Sigmoid colon (tissue), 7 donors: ENCODE measurements at places on chromosomes 1 and 21.

GRCh38 chr1:197908716-197909220, 6.3 kb downstream of the C1orf53 start:
- DNase-seq: no peak

DNA sequence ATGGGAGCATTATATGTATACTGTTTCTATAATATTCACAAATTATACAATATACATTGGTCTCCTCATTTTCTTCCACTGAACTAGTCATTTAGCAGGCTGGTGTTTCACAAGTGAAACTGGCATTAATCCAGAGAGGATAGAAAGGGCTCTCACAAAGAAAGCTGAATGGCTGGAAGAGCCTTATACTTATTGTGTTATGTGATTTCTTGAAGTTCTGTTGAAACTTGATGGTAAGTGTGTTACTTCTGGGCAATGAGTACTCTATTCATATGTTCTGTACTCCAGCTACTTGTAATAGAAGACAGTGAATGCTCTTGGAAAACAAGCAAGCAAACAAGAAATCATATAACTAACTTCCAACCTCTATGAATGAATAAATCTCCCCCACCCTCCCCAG, 14.9 kb downstream of the STX12 start:
- DNase-seq: no peak

- DNase-seq: no peak
Observed at GRCh38 chr1:117501281-117501680, 104.6 kb upstream of the TENT5C start.

DNA sequence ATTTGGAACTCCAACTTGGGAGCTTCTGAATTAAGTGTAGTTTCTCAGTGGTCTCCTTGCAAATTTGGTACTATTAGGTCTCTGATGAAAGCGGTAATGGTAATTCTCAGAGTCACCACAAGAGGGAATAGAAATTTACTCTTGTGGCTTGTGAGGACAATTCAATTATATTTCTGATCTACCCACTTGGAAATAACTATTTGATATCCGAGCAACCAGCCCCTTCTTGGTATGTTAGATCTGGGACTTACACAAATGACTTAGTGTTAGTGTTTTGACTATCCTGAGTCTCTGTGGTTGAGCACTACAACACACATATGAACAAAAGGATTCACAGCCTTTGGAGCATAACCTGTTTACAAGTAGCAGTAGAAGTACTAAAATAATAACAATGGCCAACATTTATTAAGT, 68.1 kb downstream of the RPS6KA1 start:
- DNase-seq: no peak
